ENCODE measurements at places on chromosomes 1 and 21.

DNA sequence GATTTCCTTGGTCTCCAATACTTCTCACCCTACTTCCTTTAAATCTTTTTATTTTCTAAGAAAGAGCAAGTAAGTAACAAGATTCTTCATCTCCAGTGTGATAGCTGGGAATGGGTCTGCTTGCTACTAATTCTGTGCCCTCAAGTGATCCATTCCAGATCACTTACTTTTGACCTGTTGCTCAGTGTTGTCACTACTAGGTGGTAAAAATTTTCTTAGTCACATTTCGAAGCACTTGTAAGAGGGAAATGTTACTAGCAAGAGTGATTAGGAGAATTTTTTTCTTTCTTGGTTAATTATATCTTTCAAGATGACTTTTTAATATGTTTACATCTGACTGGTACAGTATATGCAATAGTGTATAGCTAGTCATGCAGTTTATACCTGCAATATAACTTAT lies 2.2 kb downstream of the UBAP2L start:
- no peak for DNase-seq

GRCh38 chr1:228953207-228953606 lies 217.9 kb downstream of the RHOU start:
- no peak for DNase-seq

- DNase-seq, result no peak
Observed at GRCh38 chr1:96901783-96902363, 180.3 kb downstream of the PTBP2 start.

DNA sequence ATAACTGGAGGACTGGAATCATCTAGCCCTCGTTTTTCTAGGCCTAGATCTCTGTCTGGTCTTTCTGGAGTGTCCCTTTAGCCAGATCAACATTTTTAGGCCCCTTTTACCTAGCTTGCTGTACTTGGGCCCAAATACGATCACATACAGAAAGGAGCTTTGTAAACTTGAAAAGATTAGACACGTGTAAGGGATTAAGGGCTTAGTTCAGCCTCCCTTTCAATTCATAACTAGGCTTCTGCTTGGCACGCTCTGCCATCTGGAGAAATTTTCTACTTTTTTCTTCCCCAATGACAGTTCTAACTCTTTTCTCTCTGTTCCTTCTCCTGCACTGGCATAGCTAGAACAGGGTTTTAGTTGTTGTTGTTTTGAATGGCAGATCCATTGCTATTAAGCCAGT lies 153.3 kb upstream of the BEND5 start:
- no peak for DNase-seq

- no peak for DNase-seq
Observed at GRCh38 chr1:32871364-32872191, 866 bp upstream of the FNDC5 start.

GRCh38 chr1:15702722-15703550 lies 18.8 kb downstream of the PLEKHM2 start:
- no peak for DNase-seq

DNA sequence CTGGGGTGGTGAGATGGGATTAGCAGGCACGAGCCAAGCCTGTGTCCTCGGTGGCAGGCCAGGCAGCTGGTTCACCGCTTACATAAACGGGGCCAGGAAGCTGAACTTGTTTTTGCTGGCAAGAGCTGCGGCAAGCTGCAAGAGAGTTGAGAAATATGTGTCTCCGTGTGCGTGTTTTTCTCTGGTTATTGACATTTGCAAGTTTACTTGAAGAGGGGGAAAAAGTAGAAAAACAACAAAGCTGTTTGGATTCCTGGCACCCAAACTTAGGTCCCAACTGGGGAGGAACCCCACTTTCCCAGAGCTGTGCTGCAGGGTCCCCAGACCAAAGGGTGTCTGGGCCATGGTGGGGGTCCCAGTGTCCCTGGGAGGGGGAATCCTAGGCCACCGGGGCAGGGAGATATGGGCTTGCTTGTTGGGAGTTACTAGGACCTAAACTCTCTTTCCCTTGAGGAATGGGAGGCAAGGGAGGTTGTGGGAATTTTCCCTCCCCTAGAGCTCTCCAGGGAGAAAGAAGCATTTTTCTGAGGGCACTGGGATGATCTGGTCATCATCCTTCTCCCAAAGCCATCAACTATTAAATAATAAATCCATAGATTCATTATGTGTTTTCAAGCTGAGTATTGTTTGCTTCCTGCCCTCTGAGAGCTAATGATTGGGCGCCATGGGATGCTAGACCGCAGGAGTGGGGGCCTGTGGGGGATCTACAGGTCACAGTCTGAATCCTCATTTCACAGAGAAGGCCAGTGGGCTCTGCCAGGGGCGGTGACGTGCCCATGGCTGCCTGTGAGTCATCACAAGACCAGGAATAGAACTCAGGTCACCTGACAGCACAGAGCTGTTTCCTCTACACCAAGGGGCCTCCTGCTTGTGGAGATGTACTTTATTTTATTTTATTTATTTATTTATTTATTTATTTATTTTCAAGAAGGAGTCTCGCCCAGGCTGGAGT lies 14.8 kb downstream of the IL6R start:
- no peak for DNase-seq

DNA sequence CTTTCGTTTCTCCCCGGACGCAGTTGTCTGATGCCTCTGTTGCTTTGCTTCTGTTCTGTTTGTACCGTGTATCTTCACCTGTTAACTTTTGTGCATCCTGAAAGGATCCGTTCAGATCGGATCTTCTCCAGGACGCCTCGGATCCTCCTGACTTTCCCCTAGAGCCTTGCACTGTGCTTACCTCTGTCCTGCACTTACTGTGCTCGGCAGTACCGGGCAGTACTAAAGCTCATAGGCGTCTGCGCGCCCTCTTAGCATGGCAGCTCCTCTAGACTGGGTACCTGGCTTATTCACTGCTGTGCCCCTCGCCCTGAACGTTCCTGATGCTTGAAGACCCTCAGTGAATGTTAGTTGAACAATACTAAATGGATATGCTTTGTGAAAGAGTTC lies 934 bp downstream of the SCP2 start:
- no peak for DNase-seq

- DNase-seq, result no peak
Observed at GRCh38 chr21:37000381-37000780, 6.1 kb upstream of the RIPPLY3 start.

DNA sequence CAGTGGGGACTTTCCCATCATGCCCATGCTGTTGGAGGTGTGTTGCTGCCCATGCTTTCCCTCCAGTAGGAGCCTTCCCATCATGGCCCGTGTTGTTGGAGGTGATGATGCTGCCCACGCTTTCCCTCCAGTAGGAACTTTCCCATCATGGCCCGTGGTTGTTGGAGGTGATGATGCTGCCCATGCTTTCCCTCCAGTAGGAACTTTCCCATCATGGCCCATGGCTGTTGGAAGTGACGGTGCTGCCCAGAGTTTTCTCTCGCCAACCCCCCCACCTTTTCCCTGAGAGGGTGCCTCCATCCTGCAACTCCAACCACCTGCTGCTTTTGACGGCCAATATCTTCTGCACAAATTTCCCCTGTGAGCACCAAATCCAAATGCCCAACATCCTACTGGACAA lies 205.7 kb downstream of the TOMM20 start:
- no peak for DNase-seq

GRCh38 chr1:16920951-16921350 lies 780 bp upstream of the CROCC start:
- DNase-seq, result no peak

GRCh38 chr1:223144914-223145313 lies 1.9 kb upstream of the TLR5 start:
- DNase-seq, result no peak

DNA sequence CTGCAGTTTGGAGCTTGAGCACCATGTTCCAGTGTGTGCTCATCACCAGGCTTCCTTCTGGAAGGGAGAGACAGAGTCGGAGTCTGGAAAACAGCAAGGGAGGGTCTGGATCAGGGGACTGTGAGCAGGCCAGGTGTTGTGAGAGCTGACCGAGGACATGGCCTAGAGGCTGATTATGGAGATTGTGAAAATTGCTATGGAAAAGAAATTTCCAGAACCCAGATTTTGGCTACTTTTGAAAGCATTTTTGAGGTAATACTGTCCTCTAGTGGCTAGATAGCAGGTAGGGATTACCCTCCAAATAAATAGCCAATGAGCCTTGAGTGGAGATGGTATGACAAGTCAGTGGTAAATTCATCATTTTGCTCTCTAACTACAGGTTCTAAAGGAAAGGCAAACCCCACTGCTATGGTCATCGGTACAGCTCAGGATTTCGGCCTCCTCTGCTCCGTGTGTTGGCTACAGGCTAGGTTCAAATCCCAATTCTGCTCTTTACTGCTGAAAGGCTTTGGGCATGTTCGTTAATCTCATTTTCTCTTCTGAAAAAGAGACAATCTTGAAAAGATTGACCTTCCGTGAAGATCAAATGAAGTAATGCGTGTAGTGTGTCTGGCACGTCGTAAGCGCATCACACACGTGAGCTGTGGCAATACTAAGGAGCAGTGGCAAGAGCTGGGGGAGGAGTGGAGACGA lies 1.0 kb upstream of the HAO2 start:
- peak; percentile 6 for DNase-seq

GRCh38 chr1:183093786-183094298 lies 70.6 kb downstream of the LAMC1 start:
- DNase-seq, result no peak

DNA sequence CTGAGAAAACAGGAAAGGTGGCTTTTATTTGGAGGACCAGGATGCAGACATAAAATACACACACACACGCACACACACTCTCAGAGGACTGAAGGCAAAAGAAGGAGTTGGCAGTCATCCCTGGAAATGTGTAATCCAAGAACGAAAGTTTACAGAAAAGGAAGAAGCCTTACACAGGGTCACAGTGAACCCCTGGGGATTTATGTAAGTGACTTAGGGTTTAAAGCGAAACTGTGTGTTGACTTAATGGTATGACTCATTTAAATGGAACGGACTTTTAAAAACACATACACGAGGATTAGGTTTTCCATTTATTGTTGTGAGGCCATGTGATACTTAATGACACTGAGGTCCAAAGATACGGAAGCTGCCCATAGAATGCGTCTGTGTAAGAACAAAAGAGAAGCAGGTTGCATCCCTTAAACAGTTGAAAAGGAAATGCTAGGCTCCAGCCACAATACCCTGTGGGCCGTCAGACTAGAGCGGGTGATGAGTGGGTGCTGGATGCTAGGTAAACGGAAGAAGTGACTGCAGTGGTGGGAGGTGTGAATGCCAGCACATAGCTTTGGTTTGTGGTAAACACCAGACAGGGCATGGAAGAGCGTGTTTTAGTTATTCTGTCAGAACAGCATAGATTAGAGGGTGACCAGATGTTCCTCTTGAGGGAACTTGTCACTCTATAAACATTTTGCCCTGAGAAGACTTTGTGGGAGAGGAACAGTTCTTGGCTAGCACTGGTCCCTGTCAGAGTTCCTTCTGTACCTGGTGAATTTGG lies 21.6 kb upstream of the BCL10 start:
- peak; percentile 58 for DNase-seq

GRCh38 chr21:45333583-45334121 lies 46.0 kb upstream of the POFUT2 start:
- no peak for DNase-seq

GRCh38 chr1:38044221-38045215 lies 2.1 kb downstream of the POU3F1 start:
- no peak for DNase-seq

- no peak for DNase-seq
Observed at GRCh38 chr1:207920444-207921021, 9.6 kb upstream of the CD34 start.

GRCh38 chr1:85201340-85202091 lies 700 bp upstream of the SYDE2 start:
- peak; percentile 38 for DNase-seq

- no peak for DNase-seq
Observed at GRCh38 chr1:210302501-210302900, 26.2 kb upstream of the HHAT start.

DNA sequence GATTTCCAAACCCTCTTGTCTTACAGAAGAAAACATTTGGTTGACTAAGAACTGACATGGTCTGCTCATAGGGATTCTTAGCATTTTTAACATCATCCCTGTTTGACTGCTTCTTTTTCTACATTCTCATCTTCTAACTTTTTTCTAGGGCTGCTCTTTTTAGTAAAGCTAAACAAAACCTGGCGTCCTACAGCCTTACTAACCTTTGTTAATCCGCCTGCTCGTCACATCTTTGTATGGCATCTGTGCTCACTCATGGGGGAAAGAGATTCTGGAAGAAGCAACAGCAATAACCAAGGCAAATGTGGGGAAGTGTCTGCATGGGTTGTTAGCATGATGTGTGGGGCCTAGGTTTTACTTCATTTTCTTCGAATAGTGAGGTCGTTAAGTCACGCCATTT lies 92.0 kb downstream of the KIF1B start:
- DNase-seq, result no peak

- no peak for DNase-seq
Observed at GRCh38 chr21:17438635-17439034, 74.2 kb upstream of the CXADR start.

DNA sequence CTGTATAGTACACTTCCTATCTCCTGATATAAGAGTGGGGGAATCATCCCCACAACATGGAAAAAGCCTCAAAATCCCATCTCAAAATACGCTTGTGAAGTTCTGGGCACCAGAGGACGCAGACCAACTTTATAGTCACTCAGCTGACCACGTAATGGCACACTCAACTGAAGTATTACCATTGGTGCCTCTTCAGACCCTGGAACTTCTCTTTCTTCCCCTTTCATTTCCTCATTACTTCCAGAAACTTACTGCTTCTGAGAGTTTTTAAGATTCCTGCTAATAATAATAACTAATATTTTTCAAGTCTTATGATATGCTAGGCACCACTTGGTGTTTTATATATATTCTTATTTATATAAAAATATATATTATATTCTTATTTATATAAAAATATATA lies 202.6 kb downstream of the PTPRC start:
- DNase-seq, result no peak

DNA sequence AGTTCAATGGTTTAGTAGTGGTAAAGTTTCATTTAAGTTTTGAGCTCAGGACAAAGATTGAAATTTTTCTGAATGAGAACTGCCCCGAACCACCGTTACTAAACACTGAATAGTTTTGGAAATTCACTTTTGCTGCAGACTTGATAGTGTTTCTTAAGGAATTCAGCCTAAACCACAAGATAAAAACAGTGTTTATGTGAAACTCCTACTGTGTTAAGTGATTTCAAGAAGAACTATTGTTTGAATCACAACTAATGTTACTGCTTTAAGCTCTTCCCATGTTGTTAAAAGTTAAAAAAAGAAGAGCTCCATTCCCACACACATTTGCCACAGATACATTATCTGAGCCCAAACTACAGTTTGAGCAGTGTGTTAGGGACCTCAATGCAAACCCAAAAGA lies 159.2 kb downstream of the DYRK1A start:
- DNase-seq, result no peak

DNA sequence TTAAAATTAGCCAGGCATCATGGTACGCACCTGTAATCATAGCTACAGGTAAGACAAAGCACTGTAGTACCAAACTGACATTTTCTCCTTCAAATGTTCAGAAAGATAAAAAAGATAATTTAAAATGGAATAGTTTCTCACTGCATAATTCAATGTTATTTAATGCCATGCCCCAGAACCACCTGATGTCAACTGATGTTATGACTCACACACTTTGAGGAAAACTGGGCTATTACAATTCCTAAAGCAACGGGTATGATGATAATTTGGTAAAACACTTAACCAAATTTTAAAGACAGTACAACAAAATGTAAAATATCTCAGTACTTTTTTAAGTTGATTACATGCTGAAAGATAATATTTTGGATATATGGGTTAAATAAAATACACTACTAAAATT lies 22.9 kb upstream of the PLEKHO1 start:
- no peak for DNase-seq

GRCh38 chr1:24321697-24322469 lies 2.7 kb downstream of the GRHL3 start:
- no peak for DNase-seq
